ENCODE measurements at places on chromosomes 11 and 22.

GRCh38 chr11:107265591-107266121 lies 192.0 kb downstream of the CWF19L2 start:
- DNase-seq, result no peak

DNA sequence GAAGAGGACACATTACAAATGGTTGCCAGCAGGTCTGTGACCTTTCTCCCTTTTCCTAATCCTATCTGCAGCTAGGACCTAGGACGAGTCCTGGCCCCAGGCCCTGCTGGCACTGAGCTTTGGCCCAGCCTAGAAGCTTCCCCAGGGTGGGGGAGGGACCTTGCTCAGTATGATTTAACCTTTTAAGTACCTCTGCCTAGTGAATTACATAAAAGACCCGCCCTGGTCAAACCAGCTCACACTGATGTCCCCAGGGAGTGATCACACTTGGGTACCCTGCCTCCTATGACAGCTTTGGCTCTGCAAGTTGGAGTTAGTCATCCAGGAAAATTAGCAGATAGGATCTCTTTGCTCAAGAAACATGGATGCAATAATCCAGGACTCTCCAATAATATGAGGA lies 21.9 kb downstream of the ASCC2 start:
- no peak for DNase-seq

GRCh38 chr11:119319700-119320239 lies 2.8 kb upstream of the MCAM start:
- no peak for DNase-seq

DNA sequence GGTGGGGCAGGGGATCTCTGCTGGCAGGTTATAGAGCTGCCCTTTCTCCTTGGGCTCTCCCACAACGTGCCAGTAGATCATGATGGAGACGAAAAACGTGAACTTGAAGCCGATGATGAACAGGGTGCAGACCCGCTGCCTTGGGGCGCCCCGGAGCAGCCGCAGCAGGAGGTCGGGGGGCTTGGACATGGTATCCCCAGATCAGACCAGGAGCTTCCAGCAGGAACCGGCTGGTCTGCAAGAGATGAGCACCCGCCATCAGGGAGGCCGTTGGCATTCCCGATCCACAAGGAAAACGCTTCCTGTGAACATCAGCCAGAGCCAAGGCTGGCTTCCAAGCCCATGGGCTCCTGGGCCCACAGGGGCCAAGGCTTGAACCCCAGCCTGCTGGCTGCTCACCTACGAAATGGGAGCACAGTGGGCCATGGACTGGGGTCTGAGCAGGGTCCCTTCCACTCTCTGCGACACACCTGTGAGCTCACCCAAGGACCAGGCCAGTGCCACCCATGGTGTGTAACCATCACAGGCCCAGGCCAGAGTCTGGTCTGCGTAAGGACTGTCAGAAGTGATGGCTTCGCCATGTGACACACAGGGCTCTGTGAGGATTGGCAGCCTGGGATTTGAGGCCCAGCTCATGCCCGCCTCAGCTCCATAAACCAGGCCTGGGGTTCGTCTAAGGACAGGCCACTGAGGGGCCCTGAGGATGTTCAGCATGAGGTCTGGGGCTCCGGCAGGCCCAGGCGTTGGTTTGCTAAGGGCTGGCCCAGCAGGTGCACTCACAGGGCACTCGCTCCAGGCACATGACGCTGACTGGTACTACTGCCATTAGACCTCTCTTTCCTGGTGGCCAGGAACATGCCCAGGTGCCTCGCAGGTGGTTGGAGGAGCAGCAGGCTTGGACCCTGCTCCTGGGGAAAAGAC lies 26.6 kb downstream of the A4GALT start:
- no peak for DNase-seq

GRCh38 chr22:48713272-48714205 lies 1114.1 kb downstream of the BRD1 start:
- no peak for DNase-seq

DNA sequence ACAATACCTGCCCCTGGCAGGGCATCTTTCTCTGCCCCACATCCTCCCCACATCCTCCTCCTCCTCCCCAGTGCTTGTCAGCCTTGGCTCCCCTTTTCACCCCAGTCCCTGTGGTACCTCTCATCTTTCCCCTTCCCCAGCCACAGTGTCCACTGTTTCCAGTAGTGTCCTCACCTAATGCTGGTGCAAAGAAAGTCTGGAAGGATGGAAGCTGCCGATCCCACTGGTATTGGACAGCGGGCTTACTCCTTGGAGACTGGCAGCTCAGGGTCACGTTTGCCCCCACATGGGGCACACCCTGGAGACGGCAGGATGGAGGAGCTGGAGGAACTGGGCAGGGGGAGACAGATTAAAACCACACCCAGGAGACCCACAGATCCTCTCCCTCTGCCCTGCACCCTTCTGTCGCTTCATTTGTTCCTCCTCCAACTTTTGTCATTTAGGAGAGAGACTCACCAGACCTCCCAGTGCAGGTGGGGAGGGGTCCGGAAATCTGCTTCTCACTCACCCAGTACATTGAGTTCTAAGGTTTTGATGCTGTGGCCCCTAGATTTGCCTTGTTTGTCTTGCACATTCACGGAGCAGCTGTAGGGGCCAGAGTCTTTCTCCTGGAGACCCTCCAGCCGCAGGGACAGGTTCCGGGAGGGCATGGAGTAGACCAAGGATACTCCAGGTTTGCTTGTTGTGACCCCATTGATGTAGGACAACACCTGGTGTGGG lies 4.1 kb upstream of the VSIG2 start:
- no peak for DNase-seq

GRCh38 chr11:88202498-88202897 lies 27.3 kb upstream of the RAB38 start:
- DNase-seq, result no peak

- no peak for DNase-seq
Observed at GRCh38 chr22:21691816-21692215, 26.0 kb downstream of the PPIL2 start.

- DNase-seq, result no peak
Observed at GRCh38 chr11:279966-280705, 1.9 kb downstream of the NLRP6 start.

GRCh38 chr11:84889556-84889955 lies 737.6 kb downstream of the DLG2 start:
- no peak for DNase-seq

DNA sequence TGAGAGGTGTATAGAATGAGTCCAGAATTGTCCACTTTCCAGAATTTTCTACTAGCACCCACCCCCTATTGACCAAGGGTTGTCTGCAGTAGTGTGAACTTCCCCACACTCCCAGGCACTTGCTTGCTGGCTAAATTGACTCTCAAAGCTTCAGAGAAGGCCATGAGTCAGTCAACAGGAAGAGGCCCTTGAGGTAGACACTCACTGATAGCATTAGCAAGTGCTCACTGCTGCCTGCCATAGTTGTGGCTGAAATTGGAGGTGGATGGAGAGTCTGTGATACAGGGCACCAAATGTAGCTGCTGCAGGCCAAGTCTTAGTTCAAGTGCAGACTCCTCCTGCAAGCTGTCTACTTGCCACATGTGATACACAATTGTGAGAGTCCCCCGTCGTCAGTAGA lies 156.8 kb downstream of the SPON1 start:
- DNase-seq, result no peak

- DNase-seq, result no peak
Observed at GRCh38 chr22:49717322-49717919, 110.3 kb downstream of the BRD1 start.

DNA sequence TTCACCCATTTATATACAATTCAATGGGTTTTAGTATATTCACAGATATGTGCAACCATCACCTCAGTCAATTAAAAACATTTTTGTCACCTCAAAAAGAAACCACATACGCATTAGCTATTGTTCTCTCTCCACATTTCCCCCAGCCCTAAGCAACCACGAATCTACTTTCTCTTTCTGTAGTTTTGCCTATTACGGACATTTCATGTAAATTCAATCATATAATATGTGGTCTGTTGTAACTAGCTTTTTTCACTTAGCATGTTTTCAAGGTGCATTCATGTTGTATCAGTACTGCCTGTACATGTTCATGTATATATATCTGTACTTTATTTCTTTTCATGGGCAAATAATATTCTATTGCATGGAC lies 104.7 kb upstream of the RRM1 start:
- no peak for DNase-seq

- no peak for DNase-seq
Observed at GRCh38 chr11:126113515-126113957, 50.9 kb upstream of the CDON start.

DNA sequence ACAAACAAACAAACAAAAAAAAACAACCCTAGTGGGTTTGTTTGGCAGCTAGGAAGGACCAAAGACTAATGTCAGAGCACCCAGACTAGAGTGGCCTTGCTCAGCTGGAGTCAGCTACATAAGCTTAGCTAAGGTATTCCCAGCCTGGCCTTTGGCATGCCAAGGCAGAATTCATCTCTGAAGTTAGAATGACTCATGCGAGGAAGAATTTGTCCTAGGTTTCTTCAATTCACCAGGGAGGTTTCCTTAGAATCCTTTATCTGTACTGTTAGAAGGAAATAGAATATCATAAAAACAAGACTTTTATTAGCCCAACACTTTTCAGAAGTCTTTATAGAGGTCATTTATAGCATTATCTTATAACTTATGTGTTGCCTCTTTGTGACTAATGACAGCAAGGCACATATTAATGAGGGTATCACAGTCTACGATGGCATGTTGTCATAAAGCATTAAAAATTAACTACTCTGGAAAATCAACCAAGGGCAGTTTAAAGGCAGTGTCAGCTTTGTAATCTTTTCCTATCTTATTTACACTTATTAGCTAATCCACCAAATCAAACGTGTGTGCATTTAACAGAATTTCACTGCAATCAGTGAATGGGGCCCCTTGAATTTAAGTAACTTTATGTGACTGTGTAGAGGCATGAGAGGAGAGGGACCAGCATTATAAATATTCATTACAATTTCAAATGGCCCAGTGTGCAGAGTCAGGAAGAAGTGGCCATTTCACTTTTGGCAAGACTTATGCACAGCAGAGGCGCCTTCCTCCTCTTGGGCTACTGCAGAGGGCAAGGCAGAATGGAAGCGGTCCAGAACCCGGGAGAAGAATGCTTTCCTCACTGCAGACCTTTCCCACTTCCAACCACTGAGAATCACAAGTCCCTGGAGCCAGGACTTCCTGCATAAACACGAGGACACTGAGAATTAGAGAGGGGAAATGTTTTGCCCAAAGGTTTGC lies 36.3 kb downstream of the SLC5A1 start:
- no peak for DNase-seq

- DNase-seq, result no peak
Observed at GRCh38 chr11:107176148-107177105, 158.2 kb upstream of the GUCY1A2 start.

GRCh38 chr22:48398181-48398905 lies 1429.3 kb downstream of the BRD1 start:
- DNase-seq, result no peak

GRCh38 chr11:134065381-134065780 lies 3.5 kb upstream of the JAM3 start:
- DNase-seq, result no peak

- no peak for DNase-seq
Observed at GRCh38 chr11:62401356-62401755, 17.5 kb upstream of the SCGB1A1 start.

GRCh38 chr11:17633279-17633986 lies 85.9 kb upstream of the MYOD1 start:
- no peak for DNase-seq

Data from stimulated activated CD4-positive, alpha-beta T cell treated with anti-CD3 and anti-CD28 coated beads, Interleukin-1b, Interleukin-23, amount 100 ng/mL, for 24 hours (primary cell).